NCI-H2029 (cell line): ENCODE measurements at places on chromosomes 4 and X.

GRCh38 chr4:95889662-95890061, 49.8 kb downstream of the PDHA2 start:
- no peak for DNase-seq

GRCh38 chr4:172648471-172648870, 520.1 kb upstream of the GALNT7 start:
- no peak for DNase-seq

DNA sequence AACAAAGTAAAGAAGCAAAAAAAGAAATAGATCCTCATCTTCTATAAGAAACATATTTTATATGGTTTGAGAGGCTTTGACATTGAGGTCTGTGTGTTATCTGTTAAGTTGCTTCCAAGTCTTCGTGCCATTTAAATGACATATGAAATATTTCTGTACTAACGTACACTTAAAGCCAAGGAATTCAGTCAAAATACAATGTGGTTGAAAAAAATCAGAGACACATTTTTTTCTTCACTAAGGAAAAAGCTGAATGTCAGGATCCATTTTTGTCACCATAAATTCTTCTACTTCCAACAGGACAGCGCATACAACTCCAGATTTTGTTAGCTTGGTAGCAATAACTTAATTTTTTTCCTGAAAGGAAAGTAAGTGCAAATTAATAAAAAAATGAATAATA, 168.5 kb downstream of the FAT4 start:
- no peak for DNase-seq

GRCh38 chr4:7352486-7352885, 82.2 kb downstream of the PSAPL1 start:
- DNase-seq = peak; percentile 71

- DNase-seq = peak; percentile 41
Observed at GRCh38 chr4:186676531-186677161, 47.0 kb downstream of the FAT1 start.

GRCh38 chrX:103376118-103376978, at the start of gene BEX3:
Gene BEX3 (plus strand): TSS chrX:103376538. CDS start chrX:103377522, 984 bp downstream.
- peak; percentile 32 for DNase-seq

DNA sequence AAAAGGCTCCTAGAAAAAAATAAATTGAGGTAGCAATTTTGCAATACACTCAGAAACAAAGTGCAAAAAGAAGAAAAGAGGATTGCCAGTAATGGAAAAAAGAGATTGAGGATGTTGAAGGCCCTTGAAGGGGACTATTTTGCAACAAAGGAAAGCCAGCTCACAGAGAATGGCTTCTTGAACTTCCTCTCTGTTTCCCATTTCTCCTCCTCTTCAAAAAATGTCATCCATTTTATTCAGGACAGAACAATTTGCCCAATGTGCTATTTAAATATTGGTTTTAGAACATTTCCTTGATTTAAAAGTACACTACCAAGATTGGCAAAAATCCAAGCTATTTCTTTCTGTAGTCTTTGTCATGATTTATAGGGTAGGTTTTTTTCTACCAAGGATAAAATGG, 60.2 kb downstream of the GASK1B start:
- DNase-seq = no peak
